ENCODE measurements at places on chromosomes 6 and 20.

- DNase-seq, result no peak
- H3K27me3 ChIP-seq, result no peaks in the 10 kb centered on the region
- no peaks in the 10 kb centered on the region for H3K36me3 ChIP-seq
- H3K4me3 ChIP-seq, result no peak overlapping the region
Observed at GRCh38 chr20:16485401-16485800, 87.8 kb downstream of the KIF16B start.

DNA sequence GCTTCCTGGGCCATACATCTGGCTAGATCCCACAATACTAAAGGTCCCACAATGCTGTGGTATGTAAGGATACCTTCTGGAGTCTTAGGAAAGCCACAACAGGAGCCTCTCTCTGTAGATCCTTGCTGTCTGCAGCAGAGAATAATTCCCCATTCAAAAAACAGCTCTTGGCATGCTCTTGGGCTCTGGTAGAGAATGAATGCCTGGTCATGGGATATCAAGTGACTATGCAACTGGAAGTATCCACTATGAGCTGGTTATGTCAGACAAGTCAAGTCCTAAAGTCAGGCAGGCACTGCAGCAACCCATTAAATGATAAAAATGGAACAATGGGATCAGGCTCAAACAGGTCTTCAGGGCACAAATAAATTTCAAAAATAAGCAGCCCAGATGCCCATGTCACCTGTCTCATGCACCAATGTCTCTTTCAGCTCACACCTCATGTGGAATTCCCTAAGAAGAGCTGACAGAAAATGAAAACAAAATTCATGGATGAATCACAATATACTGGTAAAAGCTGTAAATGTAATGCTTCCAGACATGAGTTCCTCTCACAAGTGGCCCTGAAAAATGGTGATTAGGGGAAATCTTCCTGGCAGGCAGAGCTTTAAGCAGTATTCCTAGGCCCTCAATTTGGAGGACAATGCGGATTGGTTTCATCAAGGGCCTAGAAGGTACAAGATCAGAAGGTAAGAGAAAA, 4.3 kb downstream of the AK9 start:
- DNase-seq, result no peak
- H3K27ac ChIP-seq, result no peak overlapping the region
- no peak overlapping the region for H3K4me3 ChIP-seq
- H3K36me3 ChIP-seq, result no peaks in the 10 kb centered on the region
- peaks cover 15% of the 10 kb centered on the region for H3K4me1 ChIP-seq
- H3K27me3 ChIP-seq, result peaks cover 12% of the 10 kb centered on the region

DNA sequence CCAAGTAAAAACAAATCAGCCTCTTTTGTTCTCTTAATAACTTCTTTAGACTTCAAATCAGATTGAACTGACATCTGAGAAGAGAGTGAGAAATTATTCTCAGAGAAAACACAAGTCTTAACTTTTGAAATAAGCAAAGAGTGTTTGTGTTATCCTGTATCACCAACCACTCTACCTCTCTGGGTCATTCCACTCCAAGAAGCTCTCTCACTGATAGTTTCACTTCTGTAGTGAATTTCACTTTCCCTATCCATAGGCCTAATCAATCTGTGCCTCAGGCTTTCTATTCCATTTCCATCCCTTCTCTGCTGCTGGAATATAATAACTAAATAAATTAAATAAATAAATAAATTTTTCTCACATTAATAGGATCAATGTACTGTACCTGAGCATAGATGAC, 235.0 kb downstream of the HTR1B start:
- no peaks in the 10 kb centered on the region for H3K27me3 ChIP-seq
- no peak overlapping the region for H3K27ac ChIP-seq
- no peaks in the 10 kb centered on the region for H3K36me3 ChIP-seq

- no peak overlapping the region for H3K4me3 ChIP-seq
- H3K27ac ChIP-seq, result no peak overlapping the region
- peaks cover 20% of the 10 kb centered on the region for H3K4me1 ChIP-seq
- DNase-seq, result no peak
- no peaks in the 10 kb centered on the region for H3K27me3 ChIP-seq
Observed at GRCh38 chr20:48703511-48704219, 124.1 kb downstream of the PREX1 start.

DNA sequence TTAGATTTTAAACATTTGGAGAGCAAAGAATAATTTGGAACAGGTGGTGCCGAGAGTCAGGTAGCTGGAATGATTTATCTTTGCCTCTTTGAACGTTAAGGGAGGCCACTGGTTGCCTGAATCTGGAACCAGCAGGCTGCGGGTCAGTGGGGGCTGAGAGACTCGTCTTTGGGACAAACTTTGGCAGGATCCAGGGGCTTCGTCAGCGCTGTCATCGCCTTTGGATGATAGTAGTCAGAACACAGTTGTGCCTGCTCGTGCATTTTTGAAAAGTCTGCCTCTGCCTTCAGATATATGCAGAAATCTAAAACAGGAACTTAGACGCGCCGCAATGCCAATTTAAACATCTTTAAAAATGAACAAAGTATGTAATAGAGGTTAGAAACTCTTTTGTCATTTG, 5.0 kb downstream of the EYA2 start:
- no peak overlapping the region for H3K27ac ChIP-seq
- no peaks in the 10 kb centered on the region for H3K4me1 ChIP-seq
- no peaks in the 10 kb centered on the region for H3K36me3 ChIP-seq

GRCh38 chr20:55216525-55217242, 741.3 kb downstream of the DOK5 start:
- H3K4me3 ChIP-seq, result no peak overlapping the region
- H3K27ac ChIP-seq, result no peak overlapping the region
- no peaks in the 10 kb centered on the region for H3K36me3 ChIP-seq

- no peaks in the 10 kb centered on the region for H3K36me3 ChIP-seq
- H3K4me1 ChIP-seq, result peaks cover 5% of the 10 kb centered on the region
- no peak overlapping the region for H3K27ac ChIP-seq
- no peak overlapping the region for H3K4me3 ChIP-seq
- DNase-seq, result no peak
Observed at GRCh38 chr6:106066989-106067388, 19.1 kb upstream of the PRDM1 start.

- peaks cover 3% of the 10 kb centered on the region for H3K4me1 ChIP-seq
- DNase-seq, result no peak
- no peak overlapping the region for H3K4me3 ChIP-seq
- H3K27me3 ChIP-seq, result peaks cover 22% of the 10 kb centered on the region
- H3K27ac ChIP-seq, result no peak overlapping the region
- H3K36me3 ChIP-seq, result no peaks in the 10 kb centered on the region
Observed at GRCh38 chr6:36312854-36313648, 23.6 kb downstream of the BNIP5 start.
